ENCODE measurements at places on chromosomes 5 and 9.

DNA sequence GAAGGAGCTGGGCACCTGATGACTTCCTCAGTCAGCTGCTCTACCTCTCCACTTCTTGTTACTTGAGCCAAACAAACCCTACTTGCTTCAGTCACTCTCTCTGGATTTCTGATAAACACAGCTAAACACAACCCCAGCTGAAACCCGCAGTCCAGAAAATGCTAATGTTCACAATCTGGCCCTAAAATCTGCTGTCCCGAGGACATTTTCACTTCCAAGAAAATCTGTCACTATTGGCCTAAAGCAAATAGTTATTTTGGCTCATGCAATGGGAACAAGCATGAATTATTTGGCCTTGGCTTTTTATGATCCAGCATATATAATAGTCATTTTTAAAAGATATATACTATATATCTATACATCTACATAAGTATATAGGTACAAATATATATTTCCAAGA, 19.1 kb downstream of the FAM81B start:
- no peak for DNase-seq

DNA sequence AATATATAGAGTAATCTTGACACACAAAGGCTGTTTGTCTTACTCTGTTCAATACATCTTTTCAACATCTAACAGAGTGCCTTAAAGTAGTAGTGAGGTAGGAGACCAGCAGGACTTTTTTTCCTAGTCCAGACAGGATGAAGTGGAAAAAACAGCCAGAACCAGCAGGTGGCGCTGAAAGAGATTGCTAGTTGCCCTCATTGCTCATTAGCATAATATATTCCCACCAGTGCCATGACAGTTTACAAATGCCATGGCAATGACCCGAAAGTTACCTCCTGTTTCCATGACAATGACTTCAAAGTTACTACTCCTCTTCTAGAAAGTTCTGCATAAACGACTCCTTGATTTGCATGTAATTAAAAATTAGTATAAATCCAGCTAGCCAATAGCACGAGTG, 387.4 kb downstream of the ACTL7B start:
- DNase-seq, result peak; percentile 64

- no peak for DNase-seq
Measured at GRCh38 chr9:10686943-10687342, 74.1 kb upstream of the PTPRD start.

DNA sequence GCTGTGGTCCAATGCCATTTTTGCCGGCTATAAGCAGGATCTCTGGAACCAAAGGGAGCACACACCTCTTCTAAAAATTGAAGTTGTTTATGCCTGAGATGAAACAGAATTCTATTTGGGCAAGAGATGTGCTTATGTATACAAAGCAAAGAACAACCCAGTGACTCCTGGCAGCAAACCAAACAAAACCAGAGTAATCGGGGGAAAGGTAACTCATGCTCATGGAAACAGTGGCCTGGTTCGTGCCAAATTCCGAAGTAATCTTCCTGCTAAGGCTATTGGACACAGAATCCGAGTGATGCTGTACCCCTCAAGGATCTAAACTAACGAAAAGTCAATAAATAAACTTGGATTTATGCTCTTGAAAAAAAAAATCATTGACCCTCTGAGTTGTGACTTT, 178.7 kb downstream of the CEMIP2 start:
- DNase-seq, result no peak

GRCh38 chr9:113674436-113674835, 201.7 kb upstream of the ZNF618 start:
- DNase-seq, result no peak

- DNase-seq, result no peak
Measured at GRCh38 chr5:117679046-117679445, 1104.4 kb upstream of the SEMA6A start.

DNA sequence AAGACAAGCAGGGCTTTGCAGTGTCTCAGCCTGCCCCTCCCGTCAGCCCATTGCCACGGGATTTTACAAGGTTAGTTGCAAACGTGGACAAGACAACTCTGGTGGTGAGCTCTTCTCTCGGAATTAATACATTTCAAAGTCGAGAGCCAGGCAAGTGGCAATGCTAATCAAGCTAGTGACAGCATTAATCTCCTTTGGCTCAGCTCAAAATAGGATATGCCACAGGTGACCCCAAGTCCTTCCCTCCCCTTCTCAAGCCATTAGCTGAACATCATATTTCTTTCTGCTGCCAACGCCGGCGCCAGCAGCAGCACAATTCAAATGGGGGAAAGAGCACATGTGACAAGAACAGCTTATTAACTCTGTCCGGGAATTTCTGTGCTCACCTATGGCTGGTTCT, 190.1 kb downstream of the ATPSCKMT start:
- DNase-seq, result no peak

DNA sequence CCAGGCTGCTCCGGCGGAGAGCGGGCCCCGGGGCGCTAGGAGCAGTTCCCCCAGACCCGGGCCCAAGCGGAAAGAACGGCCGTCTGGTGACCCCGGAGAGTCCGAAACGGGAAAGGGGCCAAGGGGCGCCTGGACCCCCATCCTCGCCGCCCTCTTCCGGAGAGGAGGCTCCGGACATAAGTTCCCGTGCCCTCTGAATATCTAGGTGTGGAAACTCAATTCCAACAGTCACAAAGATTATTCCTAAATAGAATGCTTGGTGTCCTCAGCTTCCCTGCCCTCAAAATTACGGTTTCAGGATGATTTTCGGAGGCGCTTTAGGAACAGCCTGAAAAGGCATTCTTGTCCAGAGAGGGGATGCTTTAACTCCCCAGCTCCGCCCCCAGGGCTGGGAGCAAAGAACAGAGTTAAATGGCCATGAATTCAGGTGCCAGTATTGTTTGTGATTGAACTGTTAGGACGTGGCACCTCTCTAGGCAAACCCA, 681 bp upstream of the LHFPL2 start:
- no peak for DNase-seq

DNA sequence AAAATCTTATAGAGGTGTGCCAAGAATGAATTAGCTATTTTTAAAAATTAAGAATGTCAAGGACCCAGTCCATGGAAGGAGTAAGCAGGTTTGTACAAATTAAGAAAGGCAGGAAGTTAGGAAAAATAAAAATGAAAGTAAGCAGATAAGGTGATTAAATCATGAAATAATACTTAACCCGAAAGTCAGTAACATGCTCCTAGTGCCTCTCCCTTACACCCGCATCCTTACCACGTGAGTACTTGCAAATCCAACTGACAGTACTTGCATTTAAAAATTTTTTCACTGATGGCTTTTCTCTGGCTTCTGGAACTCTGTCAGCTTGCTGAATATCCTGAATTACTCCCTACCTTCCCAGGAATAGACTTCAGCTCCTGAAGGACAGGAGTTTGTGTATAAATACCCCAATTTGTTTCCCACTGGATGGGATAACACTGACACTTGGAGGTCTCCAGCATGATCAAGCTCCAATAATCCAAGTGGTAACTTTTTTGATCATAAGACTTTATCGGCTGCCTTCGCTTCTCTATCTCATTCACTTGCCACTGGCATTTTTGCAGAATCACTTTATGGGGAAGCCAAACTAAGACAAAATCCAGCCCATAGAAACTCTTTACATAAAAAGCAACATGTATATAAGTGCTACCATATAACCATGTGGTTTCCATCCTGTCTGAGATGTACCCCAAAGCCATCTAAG, 41.6 kb upstream of the RICTOR start:
- no peak for DNase-seq

GRCh38 chr9:30609713-30610112, 1774.7 kb upstream of the ACO1 start:
- no peak for DNase-seq

DNA sequence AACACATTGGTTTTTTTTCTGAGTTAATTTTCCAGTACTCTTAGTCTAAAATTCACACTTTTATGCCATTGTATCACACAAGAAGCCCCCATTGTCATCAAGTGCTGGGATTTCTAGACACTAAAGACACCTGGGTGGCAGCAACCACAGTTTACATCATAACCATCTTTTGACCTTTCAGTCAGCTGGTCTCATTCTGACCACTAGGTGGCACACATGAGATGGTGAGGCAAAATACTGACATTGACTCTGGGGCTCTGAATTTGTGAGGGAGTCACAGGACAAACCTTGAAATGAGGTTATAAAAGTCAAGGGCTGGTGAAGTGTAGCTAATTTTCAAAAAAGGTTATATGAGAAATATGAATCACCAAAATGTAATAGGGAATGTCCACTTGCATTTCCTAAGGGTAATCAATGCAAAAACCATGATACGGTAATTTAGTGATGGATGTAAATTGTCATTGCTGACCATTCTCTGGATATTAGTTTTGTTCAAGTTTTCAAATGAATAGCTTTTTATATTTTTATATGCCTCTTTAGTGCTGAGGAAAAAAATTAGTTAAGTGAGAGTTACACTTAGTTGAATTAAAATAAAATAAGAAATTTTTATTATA, 229.4 kb downstream of the DMAC1 start:
- DNase-seq, result peak; percentile 77

- DNase-seq, result peak; percentile 39
Measured at GRCh38 chr5:148776780-148777179, 49.6 kb upstream of the ADRB2 start.

- no peak for DNase-seq
Measured at GRCh38 chr5:115366223-115366622, 69.8 kb upstream of the CCDC112 start.

DNA sequence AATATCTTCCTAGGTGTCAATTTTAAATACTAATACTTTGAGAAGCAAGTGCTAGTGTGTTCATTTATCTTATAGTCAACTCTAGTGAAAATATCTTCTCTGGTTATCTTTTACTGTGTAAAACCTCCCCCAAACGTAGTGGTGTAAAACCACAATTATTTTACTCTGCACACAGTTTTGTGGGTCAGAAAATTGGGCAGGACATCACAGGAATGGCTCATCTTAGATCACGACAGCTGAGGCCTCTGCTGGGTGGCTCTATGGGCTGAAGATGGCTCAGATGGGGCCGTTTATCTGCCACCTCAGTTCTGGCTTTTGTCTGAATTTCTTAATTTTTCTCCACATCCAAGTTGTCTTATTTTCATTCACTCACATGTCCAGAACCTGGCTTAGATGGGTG, 457.2 kb upstream of the ACTBL2 start:
- DNase-seq, result no peak

DNA sequence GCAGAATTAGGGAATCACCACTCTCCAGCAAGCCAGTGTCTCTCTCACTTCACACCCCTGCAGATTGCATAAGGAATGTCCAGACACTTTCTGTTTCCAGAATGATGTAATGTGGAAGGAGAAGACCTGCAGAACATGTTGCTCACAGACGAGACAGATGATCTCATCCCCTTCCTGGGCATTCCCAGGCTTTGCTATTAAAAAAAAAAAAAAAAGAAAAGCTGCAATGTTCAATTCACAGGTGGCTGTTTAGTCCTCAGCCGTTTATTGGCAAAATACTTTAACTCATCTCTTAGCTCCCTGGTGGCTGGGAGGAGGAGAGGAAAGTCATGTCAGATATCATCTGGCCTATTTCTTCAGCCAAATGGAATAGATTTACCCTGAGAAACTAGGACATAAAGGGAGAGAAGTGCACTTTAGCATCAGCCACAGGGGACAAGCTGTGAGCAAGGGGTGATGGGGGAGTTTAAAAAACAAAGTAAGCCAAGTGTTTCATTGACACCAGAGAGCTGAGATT, 95.9 kb upstream of the TNC start:
- no peak for DNase-seq

DNA sequence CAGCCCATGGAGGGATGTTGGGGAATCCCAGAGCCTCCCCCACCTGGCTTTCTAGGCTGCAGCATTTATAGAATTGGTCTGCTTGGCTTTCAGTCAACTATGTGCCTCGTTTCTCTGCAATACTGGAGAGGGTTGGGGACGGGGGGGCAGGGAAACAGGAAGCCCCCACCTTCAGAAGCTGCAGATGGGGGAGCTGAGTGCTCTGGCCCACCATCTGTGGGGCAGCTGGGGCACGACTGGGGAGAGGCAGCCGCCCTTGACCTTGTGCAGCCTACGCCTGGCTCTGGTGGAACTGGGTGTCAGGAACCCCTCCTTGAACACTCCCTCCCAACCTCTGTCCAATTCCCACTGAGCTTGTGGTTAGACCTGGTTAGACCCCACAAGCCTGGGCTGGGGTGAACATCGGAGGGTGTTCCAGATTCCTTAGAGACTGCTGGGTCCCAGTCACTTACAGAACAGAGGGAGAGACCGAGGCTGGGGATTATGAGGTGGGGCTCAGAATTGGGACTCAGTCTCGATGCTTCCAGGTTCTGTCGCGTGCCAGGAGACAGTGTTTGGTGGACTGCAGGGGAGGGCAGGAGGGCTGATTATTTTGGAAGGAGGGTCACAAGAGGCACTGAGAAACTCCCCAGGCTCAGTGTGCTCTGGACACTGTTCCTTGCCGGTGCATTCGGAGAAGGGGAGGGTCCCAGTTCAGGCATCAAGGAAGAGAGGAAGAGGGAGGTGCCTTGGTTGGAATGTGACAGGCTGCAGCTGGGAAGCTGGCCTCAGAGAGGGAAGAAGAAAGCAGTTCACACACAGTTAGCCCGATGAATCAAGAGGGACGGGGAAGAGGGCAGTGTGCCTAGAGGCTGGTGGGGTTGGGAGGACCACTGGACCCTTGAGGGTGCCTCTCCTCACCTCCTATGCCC, 25.6 kb downstream of the COL27A1 start:
- DNase-seq, result no peak

- no peak for DNase-seq
Measured at GRCh38 chr5:143398451-143399237, 4.8 kb downstream of the NR3C1 start.

DNA sequence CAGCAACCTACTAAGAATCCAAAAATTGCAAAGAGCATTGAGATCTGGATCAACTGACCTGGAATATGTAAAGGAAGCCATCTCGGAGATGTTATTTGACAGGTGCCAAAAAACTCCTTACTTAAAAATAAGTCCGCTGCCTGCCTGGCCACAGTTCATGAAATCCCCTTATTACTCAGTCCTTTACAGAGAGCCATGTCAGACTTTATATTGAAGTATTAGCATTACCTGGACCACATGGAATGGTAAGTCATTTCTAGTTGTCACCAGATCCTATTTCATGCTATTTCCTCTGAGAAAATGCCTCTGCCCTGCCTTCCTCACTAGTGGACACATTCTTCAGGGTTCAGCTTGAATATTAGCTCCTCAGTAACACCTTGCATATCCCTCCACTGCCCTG, 115.7 kb downstream of the DEPDC1B start:
- no peak for DNase-seq

DNA sequence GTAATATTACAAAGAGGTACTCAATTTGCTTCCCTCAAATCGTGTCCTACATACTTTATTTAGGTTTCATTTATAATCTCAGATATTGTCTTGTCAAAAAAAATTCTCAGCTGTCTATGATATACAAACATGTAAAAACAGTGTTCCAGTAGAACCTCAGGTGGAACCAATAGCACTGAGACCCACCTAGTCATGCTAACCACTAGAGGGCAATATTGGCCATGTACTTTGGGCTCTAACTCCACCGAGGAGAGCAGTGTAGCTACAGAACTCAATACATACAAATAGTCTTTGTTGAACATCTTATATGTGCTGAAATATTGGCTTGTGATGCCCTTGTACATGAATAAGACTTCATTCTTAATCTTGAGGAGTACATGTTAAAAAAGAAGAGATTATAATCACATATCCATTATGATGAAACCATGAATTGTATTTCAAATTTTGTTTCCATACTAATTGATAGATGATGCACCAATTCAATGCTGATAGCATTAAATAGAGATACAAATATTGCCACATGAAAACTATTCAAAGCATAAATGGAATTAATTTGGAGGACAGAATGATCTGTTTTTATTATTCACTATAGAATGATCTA, 71.2 kb upstream of the CNTLN start:
- DNase-seq, result peak; percentile 13

GRCh38 chr9:123063177-123063598, 29.7 kb downstream of the GPR21 start:
- no peak for DNase-seq

GRCh38 chr5:67085616-67086015, 111.0 kb downstream of the CD180 start:
- DNase-seq, result no peak

Measured in activated CD4-positive, alpha-beta T cell treated with anti-CD3 and anti-CD28 coated beads for 36 hours (primary cell).